ENCODE measurements at places on chromosomes 13 and 19.

- no peak for DNase-seq
These were observed 301.9 kb downstream of the SPRY2 start for GRCh38 chr13:80039000-80039399.

DNA sequence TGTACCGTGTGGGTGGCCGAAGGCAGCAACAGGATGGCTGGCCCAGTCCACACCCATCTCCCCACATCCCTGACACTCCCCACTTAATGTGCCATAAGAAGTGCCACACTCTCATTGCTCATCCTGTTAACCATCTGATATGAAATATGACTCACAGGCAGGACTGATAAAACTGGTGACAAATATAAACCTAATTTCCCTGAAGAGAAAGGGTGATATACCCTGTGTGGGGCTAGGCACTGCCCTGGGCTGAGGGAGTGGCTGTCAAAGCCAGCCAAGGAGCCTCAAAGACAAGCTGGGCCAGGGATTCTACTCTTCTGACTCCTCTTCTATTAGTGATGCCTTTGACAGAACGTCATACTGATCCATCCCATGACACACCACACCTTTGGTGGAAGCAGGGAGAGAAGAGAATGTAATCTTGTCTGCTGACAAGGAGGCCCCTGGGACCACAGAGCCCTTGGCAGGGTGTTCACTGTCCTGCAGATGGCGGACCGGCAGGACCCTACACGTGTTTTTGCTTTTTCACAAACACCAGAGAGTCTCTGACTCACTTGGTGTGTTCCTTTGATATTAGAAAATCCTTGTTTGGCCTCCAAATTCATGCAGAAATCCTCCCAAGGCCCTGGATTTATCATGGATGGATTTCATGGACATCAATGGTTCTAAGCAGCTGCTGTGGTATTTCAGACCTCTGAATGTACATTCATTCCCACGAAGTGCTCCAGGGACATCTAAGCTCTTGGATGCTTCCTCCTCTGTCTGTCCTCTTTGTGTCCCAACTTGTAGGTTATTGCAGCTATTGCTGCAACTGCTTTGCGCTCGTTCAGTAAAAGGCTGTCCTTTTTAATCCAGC lies 98.0 kb upstream of the WASF3 start:
- no peak for DNase-seq

GRCh38 chr19:3976495-3977241 lies 5.8 kb upstream of the DAPK3 start:
- no peak for DNase-seq

DNA sequence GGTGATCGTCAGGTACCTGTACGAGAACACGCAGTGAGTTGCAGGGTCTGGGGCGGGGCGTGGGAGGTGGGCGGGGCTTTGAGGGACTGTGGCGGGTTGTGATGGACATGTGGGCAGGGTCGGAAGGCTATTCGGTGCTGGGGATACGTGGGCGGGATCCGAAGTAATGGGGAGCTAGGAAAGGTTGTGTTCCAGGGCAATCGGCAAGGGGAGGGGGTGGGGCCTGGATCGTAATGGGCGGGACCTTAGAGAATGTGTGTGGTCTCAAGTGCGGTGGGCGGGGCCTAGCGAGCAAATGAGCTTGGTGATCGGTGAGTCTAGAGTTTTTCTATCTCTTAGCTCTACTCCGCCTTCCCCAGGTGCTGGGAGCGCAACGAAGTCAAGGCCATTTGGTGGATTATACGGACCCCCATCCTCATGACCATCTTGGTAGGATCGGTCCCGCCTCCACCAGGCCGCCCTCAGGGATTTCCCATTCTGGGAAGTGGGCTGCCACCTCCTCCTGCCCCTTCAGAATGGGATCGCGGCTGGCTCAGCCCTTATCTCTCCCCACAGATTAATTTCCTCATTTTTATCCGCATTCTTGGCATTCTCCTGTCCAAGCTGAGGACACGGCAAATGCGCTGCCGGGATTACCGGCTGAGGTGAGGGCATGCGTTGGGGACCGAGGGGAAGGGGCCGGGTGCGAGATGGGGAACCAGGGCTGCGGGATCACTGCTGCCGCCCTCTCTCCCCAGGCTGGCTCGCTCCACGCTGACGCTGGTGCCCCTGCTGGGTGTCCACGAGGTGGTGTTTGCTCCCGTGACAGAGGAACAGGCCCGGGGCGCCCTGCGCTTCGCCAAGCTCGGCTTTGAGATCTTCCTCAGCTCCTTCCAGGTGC lies 9.6 kb downstream of the GIPR start:
- peak; percentile 87 for DNase-seq

GRCh38 chr13:46297361-46297811 lies 85.7 kb downstream of the LRRC63 start:
- no peak for DNase-seq
